PC-3 (cell line): ENCODE measurements at places on chromosomes 2 and 18. TPM values are rescaled to one million over a fixed set of nuclear protein-coding genes. Genes with fewer than 3 reads are reported as not detected.

Gene TMEM169
- not detected in 2 replicates for total RNA-seq

Gene MC5R
- not detected in 2 replicates for total RNA-seq

Gene SETBP1
- total RNA-seq, result 2.3 and 3.5 TPM in 2 replicates

Gene TMEM127
- 31.9 and 33.9 TPM in 2 replicates for total RNA-seq

- DNase-seq, result no peak
Measured at GRCh38 chr2:207983641-207984042, 41.7 kb downstream of the PLEKHM3 start.

DNA sequence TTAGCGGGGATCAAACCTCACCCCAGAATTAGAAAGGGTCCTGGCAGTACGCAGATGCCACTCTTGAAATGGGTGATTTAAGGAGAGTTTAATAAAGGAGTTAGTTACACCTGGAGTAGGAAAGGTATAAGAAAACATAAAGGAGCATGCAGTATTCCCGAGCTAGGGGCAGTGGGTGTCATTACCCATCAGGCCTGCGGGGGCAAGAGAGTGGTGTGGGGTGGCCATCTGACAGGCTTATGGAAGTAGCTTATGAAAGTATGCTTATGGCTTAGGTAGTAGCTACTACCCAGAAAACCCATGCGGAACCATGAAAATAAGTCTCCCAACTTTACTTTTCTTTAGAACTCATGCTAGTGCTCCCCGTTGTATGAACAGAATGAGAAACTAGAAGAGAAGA, 568.9 kb upstream of the ACVR2A start:
- peak; percentile 21 for DNase-seq

GRCh38 chr2:157336137-157337010, 10.8 kb upstream of the ERMN start:
- DNase-seq, result peak; percentile 67

Gene ARHGAP15
- total RNA-seq, result not detected in 2 replicates

DNA sequence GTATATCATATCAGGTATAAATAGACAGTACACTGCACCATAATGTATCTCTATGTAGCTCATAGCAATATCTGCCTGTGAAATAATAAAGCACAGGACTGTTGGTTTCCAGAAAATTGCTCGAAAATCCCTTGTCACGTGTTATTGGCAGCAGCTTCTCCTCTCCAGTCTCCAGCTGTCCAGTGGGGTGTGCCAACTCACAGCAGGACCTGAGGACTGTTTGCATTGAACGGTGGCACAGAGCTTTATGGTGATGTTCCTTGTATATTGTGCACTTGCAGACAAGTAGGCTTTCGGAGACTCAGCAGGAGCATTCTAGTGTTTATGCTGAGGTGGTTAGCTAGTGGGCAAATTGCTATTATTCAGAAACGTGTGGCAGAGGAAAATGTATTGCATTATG, 182.2 kb upstream of the ATP5MC3 start:
- DNase-seq, result no peak

DNA sequence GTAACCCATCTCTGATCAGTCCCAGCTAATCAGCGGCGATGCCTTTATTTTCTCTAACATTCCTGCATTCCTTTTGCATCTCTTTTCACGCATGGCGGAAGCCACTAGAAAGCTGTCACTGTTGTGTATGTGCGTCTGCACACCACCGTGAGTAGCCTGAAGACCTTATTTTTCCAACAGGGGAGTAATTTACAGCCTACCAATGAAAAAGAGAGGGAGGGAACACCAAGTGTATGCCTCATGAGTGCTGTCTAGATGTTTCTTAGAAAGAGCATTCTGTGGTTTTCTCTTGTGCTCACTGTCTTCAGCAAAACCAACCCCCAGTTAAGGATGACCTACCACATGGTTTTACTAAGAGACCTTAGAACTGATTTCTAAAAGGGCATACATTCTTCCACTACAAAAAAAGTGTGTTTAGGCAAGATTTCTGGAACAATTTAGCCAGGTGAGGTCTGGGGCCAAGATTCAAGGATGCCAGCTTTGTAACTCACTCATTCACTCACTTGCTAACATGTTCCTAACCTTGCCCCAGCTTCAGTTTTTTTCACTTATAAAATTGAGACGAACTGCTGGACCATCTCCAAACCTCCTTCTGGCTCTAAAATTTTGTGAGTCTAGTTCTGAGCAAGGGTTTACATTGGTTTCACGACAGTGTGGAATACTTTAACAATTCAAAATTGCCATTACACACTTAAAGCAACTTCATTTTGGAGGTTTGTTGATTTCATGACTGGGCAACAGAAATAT, 51.4 kb downstream of the BCL2 start:
- DNase-seq, result no peak

DNA sequence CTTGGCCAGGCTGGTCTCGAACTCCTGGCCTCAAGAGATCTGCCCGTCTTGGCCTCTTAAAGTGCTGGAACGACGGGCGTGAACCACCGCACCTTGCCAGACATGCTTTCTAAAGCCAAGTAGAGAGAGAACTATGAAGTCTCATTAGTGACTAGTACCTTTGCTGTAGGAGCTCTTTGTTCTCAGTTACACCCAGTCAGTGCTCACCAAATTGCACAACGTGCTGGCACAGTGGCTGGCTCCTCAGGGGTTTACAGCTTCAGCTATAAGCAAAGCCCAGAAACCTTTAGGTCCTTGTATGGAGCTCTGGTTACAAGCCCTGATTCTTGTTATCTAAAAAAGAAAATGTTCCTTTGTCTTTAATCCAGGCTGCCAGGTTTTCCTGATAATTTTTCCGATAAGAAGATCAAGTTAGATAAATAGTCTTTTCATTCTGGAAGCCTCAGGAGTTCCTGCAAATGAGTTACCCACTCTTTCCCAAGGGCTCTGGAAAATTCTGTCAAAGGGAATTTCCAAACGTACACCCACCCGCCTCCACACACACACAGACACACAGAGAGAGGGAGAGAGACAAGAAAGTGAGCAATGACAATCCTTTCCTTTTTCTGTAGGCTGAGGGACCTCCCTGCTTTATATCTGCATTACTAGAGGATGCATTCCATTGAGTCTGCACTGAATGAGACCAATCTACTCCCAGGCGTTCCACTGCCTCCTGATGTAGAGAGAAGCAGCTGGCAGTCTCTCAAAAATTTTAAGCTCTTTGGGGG, 100.2 kb upstream of the CSRNP3 start:
- no peak for DNase-seq

GRCh38 chr2:1743396-1744150, 742 bp downstream of the PXDN start:
- DNase-seq, result peak; percentile 52

Gene UGT1A10
- total RNA-seq, result 0.46 TPM in 1 of 2 replicates, not detected in the other

Gene ACKR3
- 0.86 and 3.1 TPM in 2 replicates for total RNA-seq

DNA sequence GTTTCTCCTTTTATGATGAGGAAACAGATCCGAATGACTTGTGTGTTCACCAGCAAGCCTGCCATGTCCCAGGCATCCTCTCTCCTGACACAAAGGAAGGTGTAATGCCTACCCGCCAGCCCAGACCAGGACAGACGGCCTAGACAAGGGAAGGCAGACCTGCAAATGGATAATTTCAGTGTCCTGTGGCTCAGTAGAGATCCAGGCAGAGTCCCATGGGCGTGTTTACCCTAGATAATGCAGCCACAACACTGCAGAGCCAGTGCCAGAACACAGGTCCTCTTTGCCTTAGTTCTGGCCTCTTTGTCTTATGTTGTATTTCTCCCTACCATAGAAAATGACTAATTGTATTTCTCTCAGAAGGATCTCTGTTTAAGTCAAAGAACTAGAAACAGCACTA, 12.7 kb downstream of the TRAPPC12 start:
- no peak for DNase-seq

DNA sequence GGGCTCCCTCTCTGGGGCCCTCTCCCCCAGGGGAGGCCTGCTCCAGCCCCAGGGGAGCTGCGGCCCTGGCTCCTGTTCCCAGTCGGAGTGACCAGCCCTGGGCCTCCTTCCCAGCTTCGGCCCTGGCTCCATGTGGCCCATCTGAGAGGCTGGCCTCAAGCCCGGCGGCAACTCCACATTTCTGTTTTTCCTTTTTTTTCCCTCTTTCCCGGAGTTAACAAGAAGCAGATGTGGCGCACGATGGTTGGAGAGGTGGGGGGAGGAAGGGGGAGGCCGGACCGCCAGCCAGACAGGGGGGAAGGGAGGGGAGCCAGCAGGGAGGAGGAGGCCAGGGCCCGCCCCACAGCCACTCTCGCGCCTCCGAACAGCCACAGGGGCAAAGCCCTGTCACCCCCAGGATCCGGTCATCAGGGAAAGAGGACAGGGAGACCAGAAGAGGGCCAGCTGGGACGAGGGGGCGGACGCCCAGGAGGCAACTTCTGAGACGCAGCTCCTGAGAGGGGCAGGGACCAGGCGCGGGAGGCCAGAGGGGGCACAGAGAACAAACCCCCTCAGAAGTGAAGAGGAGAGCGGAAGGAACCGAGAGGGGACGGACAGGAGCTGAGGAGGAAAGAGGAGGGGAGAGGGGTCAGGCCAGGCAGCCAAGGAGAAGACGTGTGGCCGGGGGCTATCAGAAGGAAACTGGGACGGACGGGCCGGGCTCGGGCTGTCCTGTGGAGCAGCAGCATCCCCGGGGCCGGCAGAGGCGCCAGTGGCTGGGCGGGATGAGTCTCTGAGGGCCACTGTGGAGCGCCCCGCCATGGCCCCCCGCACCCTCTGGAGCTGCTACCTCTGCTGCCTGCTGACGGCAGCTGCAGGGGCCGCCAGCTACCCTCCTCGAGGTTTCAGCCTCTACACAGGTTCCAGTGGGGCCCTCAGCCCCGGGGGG, at the start of gene EMILIN1:
Gene EMILIN1, plus strand, starts transcription at position 349 of the 928 bp plus-strand sequence. Its CDS starts 451 bp downstream, at position 800.
- no peak for DNase-seq

Gene VSNL1
- total RNA-seq, result not detected in 2 replicates

Gene CKAP2L
- 16.0 and 20.7 TPM in 2 replicates for total RNA-seq

Gene FAM210A
- 49.2 and 52.7 TPM in 2 replicates for total RNA-seq
